ENCODE measurements at places on chromosomes 12 and 14.

DNA sequence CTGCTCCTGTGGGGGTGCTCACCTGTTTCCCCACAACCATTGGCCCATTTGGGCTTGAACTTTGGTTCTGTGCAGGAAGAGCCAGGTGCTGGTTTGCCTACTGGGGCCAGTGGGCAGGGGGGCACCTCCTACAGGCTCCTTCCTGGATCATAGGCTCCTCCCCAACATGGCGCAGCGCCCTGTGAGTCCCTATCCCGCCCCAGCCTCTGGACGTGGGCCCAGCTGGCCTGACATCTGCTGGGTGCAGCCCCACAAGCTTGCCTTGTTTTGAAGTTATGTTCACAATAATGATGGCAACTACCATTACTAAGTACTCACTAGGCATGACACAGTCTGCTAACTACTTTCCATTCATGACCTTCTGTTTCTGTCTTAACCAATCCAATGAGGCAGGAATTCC, 147.8 kb downstream of the RBM19 start:
- DNase-seq, result no peak

GRCh38 chr14:103735815-103736545, 20.4 kb downstream of the ZFYVE21 start:
- no peak for DNase-seq

GRCh38 chr12:52945389-52946232, 3.3 kb upstream of the KRT18 start:
- DNase-seq, result no peak

DNA sequence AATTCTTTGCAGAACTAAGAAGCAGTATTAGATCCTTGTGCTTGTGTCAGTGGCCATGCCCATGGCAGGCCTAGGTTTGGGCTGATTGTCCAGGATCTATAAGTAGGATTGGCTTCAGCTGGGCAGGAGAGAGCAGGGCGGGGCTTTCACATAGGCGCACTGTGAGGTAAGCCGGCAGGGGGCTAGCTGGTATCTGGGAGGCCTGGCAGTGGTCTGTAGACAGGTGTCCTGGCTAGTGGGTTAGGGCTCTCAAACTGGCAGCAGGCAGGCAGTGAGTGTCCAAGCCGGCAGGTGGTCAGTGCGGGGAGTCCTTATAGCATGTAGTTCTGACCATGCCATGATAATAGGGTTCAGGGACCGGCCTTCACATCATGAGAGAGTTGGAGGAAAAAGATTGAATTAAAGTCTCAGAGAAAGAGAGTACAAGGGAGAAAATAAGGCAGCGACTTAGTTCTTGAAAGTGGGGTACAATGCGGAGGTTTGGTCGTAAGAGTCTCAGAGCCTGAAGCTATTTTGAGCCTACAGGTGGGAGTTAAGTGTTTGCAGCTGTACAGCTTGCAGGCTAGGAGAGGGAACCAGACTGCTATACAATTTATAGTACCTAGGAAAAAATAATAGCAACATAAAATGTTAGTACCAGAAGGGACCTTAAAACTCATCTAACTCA, 137.4 kb downstream of the TPH2 start:
- no peak for DNase-seq

GRCh38 chr12:41891226-41891625, 253.4 kb downstream of the GXYLT1 start:
- no peak for DNase-seq

DNA sequence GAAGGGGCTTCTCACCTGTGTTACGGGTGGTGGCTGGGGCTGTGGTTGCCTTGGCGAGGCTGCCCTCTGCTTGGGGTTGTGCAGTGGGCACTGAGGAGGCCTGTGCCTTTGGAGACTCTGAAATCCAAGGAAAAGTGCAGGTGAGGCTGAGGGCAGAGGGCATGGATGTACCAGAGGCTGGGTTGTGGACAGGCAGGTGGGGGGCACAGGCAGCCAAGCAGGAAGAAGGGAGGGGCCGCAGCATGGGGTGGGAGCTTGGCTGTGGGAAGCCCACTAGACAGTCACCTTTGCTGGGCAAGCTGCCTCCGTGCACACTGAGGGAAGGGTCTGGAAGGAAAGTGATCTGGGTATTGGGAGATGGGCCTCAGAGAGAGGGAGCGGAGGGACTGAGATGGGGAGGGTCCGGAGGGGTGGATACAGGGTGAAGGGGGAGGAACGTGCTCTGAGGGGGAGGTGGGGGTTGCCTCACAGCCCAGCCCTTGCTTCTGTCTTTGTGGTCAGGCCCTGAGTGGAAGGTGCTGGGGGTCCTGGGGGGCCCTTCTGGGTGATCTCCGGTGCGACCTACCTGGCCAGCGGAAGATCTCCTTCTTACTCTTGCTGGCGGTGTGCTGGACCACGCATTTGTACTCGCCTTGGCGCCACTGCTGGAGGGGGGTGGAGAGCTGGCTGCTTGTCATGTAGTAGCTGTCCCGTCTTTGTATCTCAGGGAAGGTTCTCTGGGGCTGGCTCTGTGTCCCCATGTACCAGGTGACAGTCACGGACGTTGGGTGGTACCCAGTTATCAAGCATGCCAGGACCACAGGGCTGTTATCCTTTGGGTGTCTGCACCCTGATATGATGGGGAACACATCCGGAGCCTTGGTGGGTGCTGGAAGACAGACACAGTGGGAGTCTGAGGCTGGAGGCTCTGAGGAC, 318.7 kb downstream of the TMEM121 start:
- DNase-seq, result no peak

DNA sequence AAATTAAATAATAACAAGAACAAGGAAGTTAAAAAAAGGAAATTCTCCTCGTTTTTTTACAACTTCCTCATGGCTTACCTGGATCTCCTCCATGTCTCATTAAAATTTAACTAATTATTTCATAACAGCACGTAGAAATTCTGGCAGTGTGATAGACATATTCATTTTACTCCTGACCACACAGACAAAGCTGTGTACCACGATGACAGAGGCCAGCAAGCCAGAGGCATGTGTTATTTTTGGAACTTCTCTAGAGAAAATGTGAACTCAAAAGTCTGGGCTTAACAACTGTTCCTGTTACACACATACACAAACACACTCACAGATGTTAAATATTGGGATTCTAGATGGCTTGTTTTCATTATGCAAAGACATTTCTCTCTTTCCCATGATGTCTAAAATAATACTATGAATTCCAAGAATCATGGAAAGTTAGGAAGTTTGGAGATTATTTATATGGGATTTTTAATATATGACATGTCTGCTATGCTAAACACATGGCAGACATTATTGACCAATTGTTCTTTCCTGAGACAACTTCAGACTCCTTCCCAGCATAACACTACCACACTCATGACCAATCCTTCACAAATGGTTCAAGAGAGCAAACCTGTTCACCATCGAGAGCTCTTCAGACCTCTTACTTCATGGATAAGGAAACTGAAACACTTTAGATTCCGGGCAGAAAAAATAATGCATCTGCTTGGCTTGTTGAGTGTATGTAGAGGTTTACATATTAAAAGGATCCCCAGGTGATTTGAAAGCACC, 158.7 kb downstream of the DACT1 start:
- no peak for DNase-seq

DNA sequence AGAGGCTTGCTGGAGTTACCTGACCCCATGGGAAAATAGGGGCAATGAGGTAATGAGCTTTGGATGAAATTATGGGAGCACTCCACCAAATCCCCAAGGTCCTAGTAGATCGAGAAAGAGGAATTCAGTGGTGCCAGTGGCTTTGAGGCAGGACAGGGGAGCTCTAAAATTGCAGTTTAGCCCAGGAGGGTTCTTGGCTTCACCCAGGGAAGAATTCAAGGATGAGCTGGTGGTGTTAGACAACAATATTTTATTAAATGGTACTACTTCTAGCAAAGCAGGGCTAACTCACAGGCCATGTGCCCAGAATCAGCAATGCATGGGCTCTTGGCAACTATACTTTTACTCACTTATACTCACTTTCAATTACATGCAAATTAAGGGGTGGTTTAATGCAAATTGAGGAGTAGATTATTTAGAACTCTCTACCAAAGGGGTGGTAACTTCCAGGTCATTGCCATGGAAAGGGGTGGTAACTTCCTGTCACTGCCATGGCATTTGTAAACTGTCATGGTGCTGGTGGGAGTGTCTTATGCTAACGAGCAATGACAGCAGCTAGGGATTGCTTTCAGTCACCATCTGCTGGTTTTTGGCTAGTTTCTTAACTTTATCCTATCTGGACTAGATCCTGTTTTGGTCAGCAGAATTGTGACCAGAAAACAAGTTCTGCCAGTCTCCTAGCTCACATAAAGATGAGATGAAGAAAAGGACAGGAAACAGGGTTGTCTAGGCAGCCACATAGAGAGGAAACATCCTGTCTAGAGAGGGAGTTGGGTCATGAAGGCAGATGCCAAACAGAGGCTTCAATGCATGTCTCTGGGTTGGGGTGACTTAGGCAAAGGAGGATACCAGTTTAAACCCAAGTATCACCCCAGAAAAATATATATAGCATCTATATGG, 64.7 kb downstream of the ZNF641 start:
- DNase-seq, result no peak

- DNase-seq, result no peak
Observed at GRCh38 chr12:12582895-12583303, 20.2 kb upstream of the DUSP16 start.

- no peak for DNase-seq
Observed at GRCh38 chr14:76232800-76233199, 81.1 kb downstream of the GPATCH2L start.

DNA sequence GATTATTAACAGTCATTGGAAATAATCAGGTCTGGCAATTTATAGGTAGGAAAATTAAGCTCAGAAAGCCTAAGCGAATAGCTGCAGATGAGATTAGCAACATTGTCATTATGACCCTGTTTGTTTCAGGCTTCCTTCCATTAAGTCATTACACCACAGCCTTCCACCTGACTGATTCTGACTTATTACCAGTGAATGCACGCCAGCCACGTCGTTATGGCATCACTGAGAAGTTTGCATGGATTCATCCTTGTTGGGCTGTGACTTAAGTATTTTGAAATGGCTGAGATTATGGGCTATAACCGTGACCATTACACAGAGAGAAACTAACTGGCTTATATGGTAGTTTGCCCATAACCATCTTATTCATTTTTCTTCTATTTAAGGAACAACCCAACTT, 18.6 kb downstream of the RASSF8 start:
- DNase-seq, result peak; percentile 15

DNA sequence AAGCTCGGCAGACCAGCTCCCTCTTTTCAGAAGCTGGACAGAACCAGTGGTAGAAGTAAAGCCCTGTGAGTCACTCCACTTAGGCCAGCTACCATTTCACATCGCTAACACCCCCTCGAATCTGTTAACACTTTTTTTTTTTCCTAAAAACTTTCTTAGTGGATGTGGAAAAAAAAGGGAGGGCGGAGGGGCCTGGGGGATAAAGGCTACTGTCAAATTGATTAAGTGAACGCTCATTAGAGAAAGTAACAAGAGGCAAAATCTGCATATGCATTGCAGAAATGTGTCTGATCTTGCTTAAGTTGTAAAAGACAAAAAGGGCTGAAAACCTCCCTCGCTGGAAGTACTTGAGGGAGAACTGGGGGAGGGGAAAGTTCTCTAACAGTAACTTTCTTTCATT, 86.6 kb upstream of the OTX2 start:
- no peak for DNase-seq

GRCh38 chr14:104118006-104118844, 20.2 kb upstream of the KIF26A start:
- DNase-seq, result no peak

DNA sequence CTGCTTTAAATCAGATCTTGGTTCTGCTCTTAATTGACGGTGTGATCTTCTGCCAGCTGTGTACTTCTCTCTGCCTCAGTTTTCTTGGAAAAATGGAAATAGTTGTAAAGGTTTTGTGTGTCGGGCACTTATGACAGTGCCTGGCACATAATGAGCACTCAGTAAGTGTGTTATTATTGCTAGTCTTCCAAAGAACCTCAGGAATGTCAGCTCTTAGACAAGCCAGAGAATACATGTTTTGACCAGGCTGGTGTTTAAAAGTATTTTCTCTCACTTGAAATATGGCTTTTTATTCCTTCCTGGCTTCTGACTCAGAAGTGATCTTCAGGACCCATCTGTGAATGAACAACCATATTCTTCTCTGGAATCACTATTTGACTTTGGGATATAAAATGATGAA, 304.1 kb downstream of the SNAPC1 start:
- no peak for DNase-seq

DNA sequence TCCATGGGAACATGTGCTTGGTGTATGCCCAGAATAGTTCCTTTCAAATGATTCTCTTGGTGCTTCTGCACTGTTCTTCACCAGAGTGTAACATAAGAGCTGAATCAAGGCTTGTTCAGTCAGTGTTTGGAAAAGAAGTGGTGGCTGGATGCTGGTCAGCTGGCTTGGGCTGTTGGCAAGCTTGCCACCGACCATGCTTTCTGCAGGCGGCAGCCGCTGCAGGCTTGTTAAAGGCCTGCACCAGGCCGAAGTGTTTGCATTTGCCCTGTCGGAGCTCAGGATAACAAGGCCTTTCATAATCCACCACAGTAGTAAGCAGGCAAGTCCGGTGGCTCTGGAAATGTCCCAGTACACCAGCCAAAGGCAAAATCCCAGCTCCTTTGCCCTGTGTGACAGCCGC, 26.9 kb downstream of the DAAM1 start:
- no peak for DNase-seq

DNA sequence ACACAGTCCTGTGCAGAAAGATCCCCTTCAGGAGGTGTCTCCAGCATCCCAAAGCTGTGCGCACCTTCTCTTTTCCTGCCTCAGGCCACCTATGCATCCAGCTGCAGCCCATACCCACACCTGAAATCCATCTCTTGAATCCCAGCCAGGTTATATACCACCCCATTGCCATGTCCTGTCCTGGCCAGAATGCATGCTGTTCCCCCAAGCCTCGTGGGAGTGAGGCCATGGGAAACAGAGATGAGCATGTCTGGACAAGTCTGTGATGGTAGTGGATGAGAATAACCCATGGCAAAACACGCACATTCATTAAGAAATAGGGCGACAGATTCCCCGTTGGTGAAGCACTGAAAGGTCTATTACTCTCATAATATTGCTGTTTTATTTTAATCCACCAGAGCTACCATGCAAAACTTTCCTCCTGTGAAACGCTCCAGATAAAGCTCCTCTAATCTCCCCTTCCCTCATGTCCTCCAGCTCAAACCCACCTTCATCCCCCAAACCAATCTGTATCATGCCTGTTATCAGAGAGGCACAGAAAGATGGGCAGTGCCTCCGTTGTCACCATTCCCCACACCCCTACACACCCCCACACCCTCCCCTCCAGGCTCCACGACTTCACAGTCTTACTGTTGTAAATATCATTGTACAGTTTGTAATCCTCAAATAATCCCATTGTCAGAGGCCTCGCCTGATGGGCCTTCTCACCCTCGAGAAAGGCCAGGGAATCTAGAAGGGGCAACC, 97.5 kb upstream of the FKBP4 start:
- DNase-seq, result no peak

DNA sequence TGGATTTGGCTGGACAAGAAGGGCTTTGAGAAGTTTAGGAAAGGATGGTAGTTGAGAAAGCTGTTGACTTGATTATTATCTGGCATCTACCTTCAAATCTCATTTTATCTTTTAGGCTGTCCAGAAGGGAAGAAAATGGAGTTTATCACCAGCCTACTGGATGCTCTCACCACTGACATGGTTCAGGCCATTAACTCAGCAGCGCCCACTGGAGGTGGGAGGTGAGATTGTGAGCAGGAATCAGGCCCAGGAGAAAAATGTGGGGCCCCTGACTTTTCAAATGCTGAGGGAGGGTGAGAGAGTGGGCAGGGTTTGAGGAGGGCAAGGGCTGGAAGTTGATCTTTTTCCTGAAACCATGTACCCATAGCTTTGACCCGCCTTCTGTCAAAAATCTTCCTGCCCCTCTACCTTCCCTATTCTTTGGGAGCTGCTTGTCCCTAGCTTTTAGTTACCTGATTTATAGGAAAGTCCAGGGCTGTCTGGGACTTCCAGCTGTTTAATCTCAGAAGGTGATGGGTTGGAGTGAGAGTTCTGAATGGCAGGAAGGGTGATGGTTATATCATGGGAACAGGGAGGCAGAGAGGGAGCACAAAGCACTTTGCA, 134.2 kb downstream of the SMOC1 start:
- DNase-seq, result no peak
